Stimulated activated CD8-positive, alpha-beta memory T cell treated with anti-CD3 and anti-CD28 coated beads, Interleukin-4, amount 100 ng/mL, for 48 hours (primary cell): ENCODE measurements at places on chromosomes 1 and 21.

GRCh38 chr1:247421074-247421473 is 5.1 kb downstream of the NLRP3 start:
- peak; percentile 65 for DNase-seq

GRCh38 chr21:31173881-31174555 is 135.7 kb upstream of the KRTAP19-8 start:
- peak; percentile 51 for DNase-seq

- no peak for DNase-seq
Observed at GRCh38 chr1:100456880-100457279, 81.1 kb upstream of the GPR88 start.

DNA sequence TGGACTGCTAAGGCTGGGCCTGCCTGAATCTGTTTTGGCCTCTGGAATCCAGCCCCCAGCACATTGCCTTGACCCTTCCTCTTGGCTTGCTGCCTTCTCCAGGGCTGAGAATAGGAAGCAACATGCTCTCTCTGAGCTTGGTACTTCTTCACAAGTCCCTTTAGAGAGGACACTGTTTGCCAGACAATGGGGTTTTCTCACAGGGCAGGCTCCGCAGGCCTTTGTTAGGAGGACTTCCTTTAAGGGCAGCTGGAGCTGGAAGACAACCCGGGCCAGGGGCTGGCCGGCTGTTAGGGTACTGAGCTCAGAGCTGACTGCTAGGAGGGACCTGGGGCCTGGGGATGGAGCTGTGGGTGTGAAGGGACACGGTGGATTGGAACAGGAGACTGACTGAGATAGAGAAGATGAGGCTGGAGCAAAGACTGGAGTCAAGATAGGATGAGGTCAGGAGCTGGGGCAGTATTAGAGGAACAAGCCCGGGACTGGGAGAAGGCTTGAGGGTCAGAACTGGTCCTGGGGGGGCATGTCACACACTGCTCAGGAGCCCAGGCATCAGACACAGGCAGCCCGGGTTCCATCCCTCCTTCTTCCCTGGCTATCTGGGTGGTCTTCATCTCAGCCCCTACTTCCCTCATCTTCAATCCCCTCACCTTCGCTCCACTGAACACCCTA is 5.4 kb upstream of the ALPL start:
- no peak for DNase-seq

DNA sequence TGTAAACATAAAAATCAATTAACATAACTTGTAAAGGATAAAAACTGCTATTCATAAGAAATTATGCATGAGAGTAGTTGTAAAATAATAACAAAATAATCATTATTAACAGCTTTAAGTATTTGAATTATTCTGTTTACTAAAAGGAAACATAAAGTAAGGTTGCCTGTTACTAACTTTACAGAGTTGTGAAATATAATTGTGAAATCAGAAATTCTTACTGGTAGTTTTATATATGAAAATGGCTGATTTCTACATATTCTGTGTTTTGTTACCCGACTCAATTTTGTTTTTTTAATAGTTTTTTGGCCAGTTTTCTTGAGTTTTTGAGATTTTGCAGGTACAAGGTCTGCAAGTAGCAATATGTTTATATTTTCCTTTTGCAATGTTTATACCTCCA is 27.8 kb downstream of the FNBP1L start:
- DNase-seq = no peak

GRCh38 chr1:228281631-228282328 is 73.9 kb downstream of the OBSCN start:
- DNase-seq = no peak

DNA sequence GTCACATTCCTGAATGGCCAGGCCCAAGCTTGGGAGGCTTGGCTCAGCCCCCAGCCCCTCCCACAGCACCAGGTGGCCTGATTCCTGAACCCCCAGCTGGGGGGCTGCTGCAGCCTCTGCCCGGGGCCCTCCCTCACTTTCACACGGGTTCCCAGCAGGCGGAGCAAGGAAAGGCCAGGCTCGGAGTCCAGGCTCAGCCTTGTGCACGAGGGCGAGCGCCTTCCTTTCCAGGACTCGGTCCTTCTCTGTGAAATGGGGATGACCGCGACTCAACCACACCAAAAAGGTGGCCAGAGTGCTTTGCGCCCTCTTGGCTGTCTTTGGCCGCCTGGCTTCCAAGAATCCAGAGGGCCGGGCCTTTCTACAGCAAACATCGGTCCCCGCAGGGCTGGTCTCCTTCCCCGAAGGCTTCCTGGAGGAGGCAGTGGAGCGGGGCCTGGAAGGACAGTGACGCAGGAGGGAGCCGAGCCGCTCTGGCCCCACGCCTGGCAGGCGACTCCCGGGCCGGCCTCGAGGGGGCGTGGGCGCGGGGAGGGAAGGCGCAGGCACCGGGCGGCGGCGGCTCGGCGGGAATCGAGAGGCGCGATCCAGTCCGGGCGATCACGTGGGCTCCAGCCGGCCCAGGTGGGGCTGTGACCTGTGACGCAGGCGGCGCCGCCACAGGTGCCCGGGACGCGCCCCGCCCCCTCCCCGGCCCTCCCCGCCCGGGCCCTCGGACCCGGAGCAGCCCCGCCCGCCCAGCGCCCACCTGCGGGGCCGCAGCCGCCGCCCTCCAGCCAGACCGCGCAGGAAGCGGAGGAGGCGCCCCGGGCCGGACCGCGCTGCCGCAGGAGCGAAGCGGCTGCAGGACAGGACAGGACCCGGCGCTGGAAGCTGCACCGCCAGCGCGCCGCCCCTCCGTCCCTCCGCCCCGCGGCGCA is at the start of gene ARHGEF16:
TSS of gene ARHGEF16 (plus strand) at position 775 of the 920 bp plus-strand sequence. CDS start 8,420 bp downstream, outside the sequence.
- DNase-seq = peak; percentile 45

DNA sequence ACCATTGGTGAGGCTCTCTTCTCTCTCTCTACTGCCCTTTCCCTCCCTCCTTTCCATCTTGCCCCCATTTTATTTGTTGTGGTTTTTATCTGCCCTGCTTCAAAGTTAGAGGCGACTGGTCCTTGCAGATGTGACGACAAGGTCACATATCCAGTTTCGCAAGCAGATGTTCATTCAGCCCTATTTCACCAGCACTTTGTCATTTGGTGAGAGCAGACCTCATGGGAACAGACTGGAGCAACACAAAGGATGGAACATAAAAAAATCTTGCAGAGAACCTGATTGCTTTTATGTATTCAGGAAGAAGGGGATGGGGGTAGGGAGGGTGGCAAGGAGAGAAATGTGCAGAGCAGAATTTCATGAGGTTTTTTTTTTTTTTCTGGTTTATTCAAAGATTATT is 84.3 kb downstream of the ELAVL4 start:
- DNase-seq = no peak

DNA sequence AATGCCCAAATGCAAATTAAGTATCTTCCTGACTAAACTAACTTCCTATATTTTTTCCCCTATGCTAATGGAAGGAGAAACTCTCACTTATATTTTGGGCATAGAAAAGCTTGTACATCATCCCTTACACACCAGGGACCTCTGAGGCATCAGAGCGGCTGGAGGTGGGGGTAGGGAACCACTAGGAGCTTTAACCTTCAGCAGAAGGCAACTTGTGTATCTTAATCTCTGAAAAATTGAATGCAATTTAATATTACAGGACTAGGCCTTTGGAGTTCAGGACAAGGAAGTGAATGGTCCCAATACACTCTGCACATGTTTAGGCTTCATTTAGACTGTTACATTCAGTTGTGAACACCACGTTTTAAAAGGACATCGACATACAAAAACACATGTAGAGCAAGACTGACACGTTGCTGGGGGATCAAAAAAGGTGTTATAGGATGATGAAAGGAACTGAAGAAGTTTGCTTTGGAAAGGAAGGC is 85.9 kb downstream of the NAV1 start:
- no peak for DNase-seq

- DNase-seq = no peak
Observed at GRCh38 chr1:215640429-215641148, 73.5 kb downstream of the KCTD3 start.

DNA sequence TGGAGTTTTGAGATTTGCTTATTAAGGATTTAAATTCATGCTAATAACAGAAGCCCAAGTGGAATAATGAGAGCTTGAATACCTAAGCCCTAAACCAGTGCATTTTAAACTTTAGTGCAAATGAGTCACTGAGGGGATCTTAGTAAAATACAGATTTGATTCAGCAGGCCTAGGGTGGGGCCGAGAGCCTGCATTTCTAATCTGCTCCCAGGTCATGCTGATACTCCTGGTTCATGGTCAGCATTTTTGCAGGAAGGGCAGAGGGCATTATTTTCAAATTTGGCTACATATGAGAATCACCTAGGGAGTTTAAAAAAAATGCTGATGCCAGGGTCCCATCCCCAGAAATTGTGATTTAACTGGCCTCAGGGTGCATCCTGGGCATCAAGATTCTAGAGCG is 39.3 kb downstream of the DNTTIP2 start:
- DNase-seq = no peak

- DNase-seq = no peak
Observed at GRCh38 chr1:164575356-164575886, 16.4 kb downstream of the PBX1 start.

GRCh38 chr21:34881421-34881820 is 167.7 kb downstream of the RUNX1 start:
- DNase-seq = no peak

- DNase-seq = no peak
Observed at GRCh38 chr1:96598416-96599168, 123.0 kb upstream of the PTBP2 start.

DNA sequence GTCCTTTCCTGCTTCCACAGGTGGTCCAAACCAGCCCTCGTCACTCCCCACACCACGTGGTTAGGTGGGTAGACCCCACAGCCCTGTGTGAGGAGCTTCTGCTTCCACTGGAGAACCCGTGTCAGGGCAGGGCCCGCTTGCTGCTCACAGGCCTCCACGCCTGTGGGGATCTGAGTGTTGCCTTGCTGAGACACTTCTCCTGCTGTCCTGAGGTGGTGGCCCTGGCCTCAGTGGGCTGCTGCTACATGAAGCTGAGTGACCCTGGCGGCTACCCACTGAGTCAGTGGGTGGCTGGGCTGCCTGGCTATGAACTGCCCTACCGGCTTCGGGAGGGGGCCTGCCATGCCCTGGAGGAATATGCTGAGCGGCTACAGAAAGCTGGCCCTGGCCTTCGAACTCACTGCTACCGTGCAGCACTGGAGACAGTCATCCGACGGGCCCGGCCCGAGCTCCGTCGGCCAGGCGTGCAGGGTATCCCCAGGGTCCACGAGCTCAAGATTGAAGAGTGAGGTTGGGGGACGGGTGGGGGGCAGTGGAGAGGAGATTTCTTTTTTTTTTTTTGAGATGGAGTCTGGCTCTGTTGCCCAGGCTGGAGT is 5.5 kb upstream of the ISG20L2 start:
- DNase-seq = no peak

DNA sequence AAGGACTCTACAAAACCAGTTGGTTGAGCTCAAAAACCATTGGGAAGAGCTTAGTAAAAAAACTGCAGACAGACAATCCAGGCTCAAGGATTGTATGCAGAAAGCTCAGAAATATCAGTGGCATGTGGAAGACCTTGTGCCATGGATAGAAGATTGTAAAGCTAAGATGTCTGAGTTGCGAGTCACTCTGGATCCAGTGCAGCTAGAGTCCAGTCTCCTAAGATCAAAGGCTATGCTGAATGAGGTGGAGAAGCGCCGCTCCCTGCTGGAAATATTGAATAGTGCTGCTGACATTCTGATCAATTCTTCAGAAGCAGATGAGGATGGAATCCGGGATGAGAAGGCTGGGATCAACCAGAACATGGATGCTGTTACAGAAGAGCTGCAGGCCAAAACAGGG is 104.0 kb upstream of the BMP8A start:
- DNase-seq = no peak

DNA sequence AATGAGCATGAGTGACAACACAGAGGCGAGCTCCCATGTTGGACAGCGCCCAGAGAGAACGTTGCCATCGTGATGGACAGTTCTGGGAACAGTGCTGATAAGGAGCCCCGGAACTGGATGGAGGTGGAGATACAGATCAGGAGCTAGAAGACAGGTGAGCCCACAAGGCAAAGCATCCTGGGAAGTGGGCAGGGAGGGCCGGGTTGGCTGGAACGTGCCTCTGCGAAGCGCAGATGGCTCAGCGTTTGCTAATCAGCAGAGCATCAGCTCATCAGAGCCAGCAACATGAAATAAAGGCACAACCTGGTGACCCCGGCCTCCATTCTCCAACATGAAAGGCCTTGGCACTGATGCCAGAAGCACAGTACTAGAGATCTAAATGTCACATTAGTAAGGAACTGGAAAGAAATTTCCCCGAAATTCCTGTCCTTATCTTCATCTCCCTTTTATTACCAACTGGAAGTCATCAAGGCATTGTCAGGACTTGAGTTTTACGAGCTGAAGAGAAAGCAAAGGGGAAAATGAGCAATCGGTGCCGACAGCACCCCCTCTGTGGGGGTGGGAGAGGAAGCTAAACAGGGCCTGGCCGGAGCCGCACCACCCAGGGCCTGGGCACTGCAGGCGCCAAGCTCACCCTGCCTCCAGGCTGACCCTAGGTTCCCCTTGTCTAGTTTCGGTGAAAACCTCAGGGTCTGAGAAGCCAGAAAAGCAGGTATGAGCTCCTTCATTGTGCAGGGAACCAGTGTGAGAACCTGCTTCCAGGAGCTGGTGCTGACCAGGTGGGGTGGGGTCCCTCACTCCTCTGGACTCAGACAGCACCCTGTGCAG is 19.9 kb downstream of the ABCA4 start:
- no peak for DNase-seq

GRCh38 chr1:43430831-43431230 is 22.9 kb downstream of the HYI start:
- DNase-seq = no peak

DNA sequence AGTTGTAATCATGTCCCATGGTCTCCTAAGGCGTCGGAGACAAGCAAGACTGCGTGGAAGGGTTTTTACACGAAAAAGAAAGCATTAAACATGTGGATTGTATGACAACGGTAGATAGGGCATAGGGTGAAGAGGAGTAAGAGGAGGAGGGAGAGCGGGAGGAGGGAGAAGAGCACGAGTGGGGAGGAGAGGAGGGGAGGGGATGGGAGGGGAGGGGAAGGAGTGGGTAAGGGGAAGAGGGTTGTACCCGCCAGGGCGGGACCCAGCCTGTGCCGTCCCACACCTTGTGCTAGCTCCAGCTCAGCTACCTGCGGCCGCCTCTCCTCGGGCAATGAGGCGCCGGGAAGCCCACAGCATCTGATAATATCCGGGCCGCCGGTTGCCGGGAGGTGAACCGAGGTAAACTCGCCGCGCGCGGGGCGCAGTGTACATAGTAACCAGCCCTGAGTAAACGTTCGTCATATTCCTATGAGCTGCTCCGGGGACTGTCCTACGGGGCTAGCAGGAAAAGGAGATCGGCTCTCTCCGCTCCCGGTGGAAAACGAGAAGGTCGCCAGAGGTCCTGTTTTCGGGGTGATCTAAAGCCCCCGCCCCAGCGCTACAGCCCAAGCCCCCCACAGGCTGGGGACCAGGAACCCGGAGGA is 449 bp upstream of the RCAN3 start:
- peak; percentile 82 for DNase-seq
